ENCODE measurements at places on chromosomes 5 and 9. TPM values are rescaled to one million over a fixed set of nuclear protein-coding genes. Genes with fewer than 3 reads are reported as not detected.
A peak's percentile ranks its signal among the peaks of the same experiment; 100 is the strongest.

- DNase-seq = no peak
These were observed 29.3 kb upstream of the PDE8B start for GRCh38 chr5:77181173-77181572.

GRCh38 chr5:89929173-89929572 lies 480.4 kb downstream of the CETN3 start:
- peak; percentile 54 for DNase-seq

Gene PCDHA13
- total RNA-seq = not detected

Gene UBE2QL1
- total RNA-seq = not detected

All from LHCN-M2 (cell line).